ENCODE measurements at places on chromosomes 4 and X. TPM values are rescaled to one million over a fixed set of nuclear protein-coding genes. Genes with fewer than 3 reads are reported as not detected.

XG gene
- not detected for polyA plus RNA-seq

FATE1 gene
- not detected for polyA plus RNA-seq

MAGED1 gene
- polyA plus RNA-seq, result 35.8 TPM

IDUA gene
- 8.5 TPM for polyA plus RNA-seq

SLC2A9 gene
- 0.41 TPM for polyA plus RNA-seq

WAS gene
- 26.5 TPM for polyA plus RNA-seq

CXCL3 gene
- not detected for polyA plus RNA-seq

USP53 gene
- 7.7 TPM for polyA plus RNA-seq

STARD8 gene
- 0.16 TPM for polyA plus RNA-seq

SCD5 gene
- not detected for polyA plus RNA-seq

SPRY1 gene
- polyA plus RNA-seq, result not detected

NPY5R gene
- polyA plus RNA-seq, result not detected

GNRHR gene
- polyA plus RNA-seq, result not detected

MAGEC1 gene
- not detected for polyA plus RNA-seq

SPARCL1 gene
- polyA plus RNA-seq, result not detected

SMR3B gene
- polyA plus RNA-seq, result not detected

TMSB15A gene
- not detected for polyA plus RNA-seq

POLN gene
- polyA plus RNA-seq, result 0.09 TPM

USP17L21 gene
- not detected for polyA plus RNA-seq

GLRB gene
- not detected for polyA plus RNA-seq

All from IgD-negative memory B cell (primary cell).